ENCODE measurements at places on chromosomes 4 and X.

- no peak for DNase-seq
These were observed 1.2 kb upstream of the PRPS2 start for GRCh38 chrX:12789976-12790375.

GRCh38 chr4:72909461-72909860, 160.1 kb downstream of the COX18 start:
- DNase-seq = no peak

DNA sequence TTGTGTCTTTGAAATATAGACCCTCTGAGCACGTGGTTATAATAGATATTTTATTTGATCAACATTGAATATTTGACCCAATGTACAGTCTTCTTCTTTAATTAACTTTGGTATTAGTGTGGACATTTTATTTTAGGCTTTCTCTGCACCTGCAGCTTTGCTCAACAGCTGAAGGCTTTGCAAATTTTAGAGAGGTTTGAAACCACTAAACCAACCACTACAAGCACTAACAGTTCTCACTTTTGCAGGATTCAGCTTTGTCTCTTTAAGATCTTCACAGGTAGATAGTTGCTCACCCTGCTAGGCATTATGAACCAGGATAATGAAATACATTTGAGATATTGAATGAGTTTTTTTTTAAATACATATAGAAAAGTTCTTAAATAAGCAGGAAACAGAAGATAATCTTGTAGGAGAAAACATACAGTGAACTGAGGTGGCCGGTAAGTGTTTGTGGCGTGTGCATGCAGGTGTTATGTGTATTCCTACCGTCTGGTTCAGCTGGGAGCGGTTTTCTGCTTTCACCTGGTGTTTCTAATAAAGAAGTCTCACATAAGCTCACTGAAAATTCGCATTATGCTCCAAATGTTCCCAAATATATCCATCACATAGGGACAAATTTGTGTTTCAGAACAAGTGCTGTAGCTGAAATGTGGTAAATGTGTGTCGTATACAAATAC, 1508.3 kb upstream of the TENM3 start:
- DNase-seq = no peak

DNA sequence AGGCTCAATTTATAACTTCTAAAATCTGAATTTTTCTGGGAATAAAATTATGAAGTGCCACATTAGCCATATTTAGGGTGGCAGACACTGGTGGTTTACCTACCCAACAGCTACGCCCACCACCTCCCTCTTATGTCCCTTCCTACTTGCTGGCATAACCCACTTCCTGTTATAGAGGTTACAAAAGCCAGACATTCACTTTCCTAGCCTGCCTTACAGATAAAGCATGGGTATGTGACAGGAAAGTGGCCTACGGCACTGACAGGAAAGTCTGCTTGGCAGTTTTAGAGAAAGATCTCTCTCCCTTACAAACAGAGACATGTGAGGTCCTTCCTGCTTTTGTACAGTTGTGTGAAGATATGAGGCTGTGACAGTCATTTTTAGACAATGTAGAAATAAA, 12.4 kb downstream of the DDX53 start:
- no peak for DNase-seq

DNA sequence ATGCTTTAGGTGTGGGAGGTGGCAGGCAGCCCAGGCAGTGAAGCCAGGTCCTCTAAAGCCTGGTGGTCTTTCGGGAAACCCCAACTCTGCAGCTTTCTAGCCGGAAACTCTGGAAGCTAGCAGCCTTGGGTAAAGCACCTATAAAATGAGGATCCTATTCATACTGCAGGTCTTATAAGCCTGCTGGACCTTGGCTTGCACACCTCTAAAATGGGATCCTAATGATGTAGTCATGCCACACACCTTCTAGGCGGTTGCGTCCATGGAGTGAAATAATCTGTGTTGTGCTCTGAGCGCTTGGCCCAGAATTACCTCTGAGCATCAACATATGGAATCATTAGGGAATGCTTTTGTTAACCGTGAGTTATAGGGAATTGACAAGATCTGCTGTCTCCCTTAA, 36.0 kb upstream of the STS start:
- DNase-seq = no peak

DNA sequence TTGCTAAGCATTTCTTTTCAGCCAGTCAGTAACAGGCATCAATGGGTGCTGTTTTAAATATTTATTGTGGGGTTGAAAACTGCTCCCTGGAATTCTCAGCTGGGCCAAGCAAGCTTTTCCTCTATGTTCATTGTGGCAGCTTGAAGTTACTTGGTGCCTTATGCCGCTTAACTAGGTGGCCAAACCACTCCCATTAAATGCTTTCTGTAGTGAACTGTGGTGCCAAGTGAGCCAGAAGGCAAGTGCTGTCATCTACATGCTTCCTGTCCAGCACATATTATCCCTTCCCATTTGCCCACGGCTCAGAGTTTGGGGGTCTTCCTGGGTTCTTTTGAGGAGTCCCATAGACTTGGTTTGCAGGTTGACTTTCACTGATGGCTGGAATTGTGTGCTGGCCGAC, 64.8 kb downstream of the TAB3 start:
- no peak for DNase-seq

- DNase-seq = no peak
These were observed at the start of gene MGAT4D for GRCh38 chr4:140497747-140498636. Gene MGAT4D (minus strand): TSS chr4:140498293. CDS start chr4:140498222, 71 bp downstream.

GRCh38 chr4:28469387-28469786, 1608.7 kb downstream of the STIM2 start:
- peak; percentile 46 for DNase-seq

DNA sequence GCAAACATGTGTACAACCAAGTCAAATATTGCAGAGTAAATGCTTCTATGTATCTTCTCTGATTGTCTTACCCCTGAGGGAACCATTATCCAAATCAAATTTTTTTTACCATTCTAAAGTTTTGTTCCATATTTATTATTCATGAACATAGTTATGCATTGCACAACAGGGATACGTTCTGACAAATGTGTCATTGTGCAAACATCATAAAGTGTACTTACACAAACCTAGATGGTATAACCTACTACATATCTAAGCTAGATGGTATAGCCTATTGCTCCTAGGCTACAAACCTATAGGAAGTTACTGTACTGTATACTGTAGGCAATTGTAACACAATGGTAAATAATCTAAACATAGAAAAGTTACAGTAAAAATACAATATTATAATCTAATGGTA, 23.4 kb downstream of the BEX3 start:
- DNase-seq = no peak
